ENCODE measurements at places on chromosomes 7 and 10.

DNA sequence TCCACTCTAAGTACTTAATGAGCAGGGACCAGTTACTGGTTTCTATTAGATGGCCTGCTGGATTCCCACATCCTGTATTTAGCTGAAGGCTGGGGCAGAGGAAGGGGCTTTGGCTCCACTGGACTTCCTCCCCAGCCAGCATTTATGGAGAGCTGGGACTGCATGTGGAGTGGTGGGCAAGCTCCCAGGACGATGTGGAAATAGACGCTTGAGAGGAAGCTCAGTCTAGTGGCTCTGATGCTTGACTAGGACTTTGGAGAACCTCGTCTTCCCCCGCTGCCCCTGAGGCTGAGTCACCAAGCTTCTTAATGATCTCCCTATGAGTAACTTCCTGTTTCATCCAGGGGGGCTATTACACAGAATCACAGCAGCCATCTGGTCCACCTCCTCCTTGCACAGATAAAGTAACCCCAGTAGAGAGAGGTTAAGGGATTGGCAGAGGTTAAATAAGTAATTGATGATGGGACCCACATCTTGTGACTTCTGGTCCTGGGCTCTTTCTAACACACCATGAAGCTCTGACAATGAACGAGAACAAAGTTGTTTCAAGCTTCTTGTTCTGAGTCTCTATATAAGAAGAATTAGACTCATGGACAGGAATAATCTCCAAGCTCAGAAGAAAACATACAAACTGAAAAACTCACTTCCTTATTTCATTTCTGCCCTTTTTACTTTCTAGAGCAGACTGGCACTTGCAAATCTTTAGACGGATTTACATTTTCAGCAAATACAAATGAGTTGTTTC is 126.2 kb downstream of the PRPF18 start:
- peak; percentile 83 for DNase-seq
- H3K4me3 ChIP-seq = no peak overlapping the region
- H3K27me3 ChIP-seq = peaks cover 5% of the 10 kb centered on the region
- no peaks in the 10 kb centered on the region for H3K36me3 ChIP-seq
- peak overlapping the region; percentile 41 for H3K27ac ChIP-seq

DNA sequence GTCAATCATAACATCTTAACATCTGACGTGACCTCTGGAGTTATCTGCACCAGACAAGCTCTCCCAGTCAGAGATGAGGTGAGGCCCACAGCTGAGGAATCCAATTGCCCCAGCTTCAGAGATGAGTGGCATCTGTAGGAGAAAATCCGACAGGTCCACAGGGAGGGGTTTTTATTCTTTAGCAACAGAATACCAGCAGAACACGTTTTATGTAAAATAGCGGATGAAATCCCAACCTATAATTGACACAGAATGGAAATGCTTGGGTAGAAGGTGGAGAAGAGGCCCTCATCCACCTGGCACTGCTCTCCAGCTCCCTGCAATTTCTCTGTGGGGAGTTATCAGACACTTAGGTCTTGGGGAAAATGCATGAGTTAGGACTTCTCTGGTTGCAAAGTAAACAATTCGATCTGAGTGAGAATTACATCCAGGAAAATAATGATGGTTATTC is 144.2 kb upstream of the NRP1 start:
- no peak overlapping the region for H3K27ac ChIP-seq
- peaks cover 1% of the 10 kb centered on the region for H3K27me3 ChIP-seq
- no peaks in the 10 kb centered on the region for H3K4me1 ChIP-seq
- DNase-seq = no peak

GRCh38 chr10:670038-670437 is 19.4 kb downstream of the DIP2C start:
- H3K27ac ChIP-seq = no peak overlapping the region
- H3K4me3 ChIP-seq = no peak overlapping the region
- peaks cover 3% of the 10 kb centered on the region for H3K27me3 ChIP-seq

GRCh38 chr10:101956898-101957297 is 99.1 kb downstream of the ARMH3 start:
- H3K27ac ChIP-seq = no peak overlapping the region
- H3K27me3 ChIP-seq = no peaks in the 10 kb centered on the region
- H3K4me1 ChIP-seq = no peaks in the 10 kb centered on the region
- no peak for DNase-seq
- no peak overlapping the region for H3K4me3 ChIP-seq

DNA sequence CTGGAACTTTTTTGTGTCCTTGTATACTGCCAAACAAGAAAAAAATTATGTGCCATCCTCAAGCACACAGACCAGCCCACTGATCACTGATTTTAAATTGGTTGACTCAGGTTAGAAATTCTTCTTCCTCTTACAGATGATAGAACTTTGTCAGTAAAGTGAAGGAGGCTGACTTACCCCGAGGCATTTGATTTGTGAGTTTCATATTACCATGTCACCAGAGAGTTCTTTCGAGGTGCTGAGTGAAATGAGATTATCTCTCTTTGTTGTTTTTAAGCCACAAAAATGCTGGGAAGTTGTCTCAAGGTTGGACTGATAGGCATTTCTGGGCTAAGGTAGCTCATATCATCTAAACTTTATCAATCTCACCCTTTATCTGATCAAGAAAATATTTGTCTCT is 78.8 kb upstream of the FAM180A start:
- H3K27me3 ChIP-seq = peaks cover 5% of the 10 kb centered on the region
- H3K4me3 ChIP-seq = no peak overlapping the region
- H3K27ac ChIP-seq = no peak overlapping the region
- H3K4me1 ChIP-seq = peaks cover 7% of the 10 kb centered on the region
- no peaks in the 10 kb centered on the region for H3K36me3 ChIP-seq

- no peaks in the 10 kb centered on the region for H3K36me3 ChIP-seq
- no peaks in the 10 kb centered on the region for H3K4me1 ChIP-seq
- no peak overlapping the region for H3K27ac ChIP-seq
- H3K4me3 ChIP-seq = no peak overlapping the region
- DNase-seq = no peak
- H3K27me3 ChIP-seq = peaks cover 7% of the 10 kb centered on the region
Observed at GRCh38 chr10:44046605-44047004, 338.3 kb downstream of the CXCL12 start.

DNA sequence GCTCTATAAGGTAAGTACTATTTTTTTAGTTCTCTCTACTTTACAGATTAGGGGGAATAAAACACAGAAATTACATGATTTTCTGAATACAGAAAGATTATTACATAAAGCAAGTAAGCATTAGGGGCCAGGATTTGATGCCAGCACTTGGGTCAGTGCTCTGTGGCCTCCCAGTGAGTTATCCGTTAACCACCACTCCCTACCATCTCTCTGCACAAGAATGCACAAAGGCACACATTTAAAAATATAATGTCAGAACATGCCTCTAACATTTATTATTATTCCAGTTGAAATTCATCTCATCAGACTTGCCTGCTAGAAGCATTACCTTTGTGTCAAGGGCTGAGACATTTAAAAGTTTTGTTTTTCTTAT is 59.0 kb downstream of the MET start:
- H3K4me3 ChIP-seq = no peak overlapping the region
- no peaks in the 10 kb centered on the region for H3K4me1 ChIP-seq
- H3K36me3 ChIP-seq = no peaks in the 10 kb centered on the region
- peaks cover 10% of the 10 kb centered on the region for H3K27me3 ChIP-seq
- DNase-seq = no peak

- peaks cover 53% of the 10 kb centered on the region for H3K4me1 ChIP-seq
- H3K36me3 ChIP-seq = peaks cover 63% of the 10 kb centered on the region
- H3K27me3 ChIP-seq = no peaks in the 10 kb centered on the region
- peak overlapping the region; percentile 91 for H3K4me3 ChIP-seq
- DNase-seq = no peak
- peak overlapping the region; percentile 81 for H3K27ac ChIP-seq
Observed at GRCh38 chr10:131979821-131980270, 1.9 kb downstream of the BNIP3 start.

GRCh38 chr7:117793521-117793920 is 79.7 kb downstream of the CTTNBP2 start:
- no peaks in the 10 kb centered on the region for H3K4me1 ChIP-seq
- H3K4me3 ChIP-seq = no peak overlapping the region
- no peaks in the 10 kb centered on the region for H3K36me3 ChIP-seq

GRCh38 chr7:13933091-13933490 is 56.4 kb downstream of the ETV1 start:
- H3K27ac ChIP-seq = no peak overlapping the region
- H3K36me3 ChIP-seq = no peaks in the 10 kb centered on the region
- no peak overlapping the region for H3K4me3 ChIP-seq
- DNase-seq = no peak
- no peaks in the 10 kb centered on the region for H3K27me3 ChIP-seq
- H3K4me1 ChIP-seq = no peaks in the 10 kb centered on the region

All from activated CD8-positive, alpha-beta T cell treated with anti-CD3 and anti-CD28 coated beads for 36 hours (primary cell).